GM18507 (cell line): ENCODE measurements at places on chromosomes 13 and 19.
A peak's percentile ranks its signal among the peaks of the same experiment; 100 is the strongest.

GRCh38 chr19:47813304-47813994 lies 8.3 kb upstream of the CRX start:
- peak; percentile 47 for DNase-seq

DNA sequence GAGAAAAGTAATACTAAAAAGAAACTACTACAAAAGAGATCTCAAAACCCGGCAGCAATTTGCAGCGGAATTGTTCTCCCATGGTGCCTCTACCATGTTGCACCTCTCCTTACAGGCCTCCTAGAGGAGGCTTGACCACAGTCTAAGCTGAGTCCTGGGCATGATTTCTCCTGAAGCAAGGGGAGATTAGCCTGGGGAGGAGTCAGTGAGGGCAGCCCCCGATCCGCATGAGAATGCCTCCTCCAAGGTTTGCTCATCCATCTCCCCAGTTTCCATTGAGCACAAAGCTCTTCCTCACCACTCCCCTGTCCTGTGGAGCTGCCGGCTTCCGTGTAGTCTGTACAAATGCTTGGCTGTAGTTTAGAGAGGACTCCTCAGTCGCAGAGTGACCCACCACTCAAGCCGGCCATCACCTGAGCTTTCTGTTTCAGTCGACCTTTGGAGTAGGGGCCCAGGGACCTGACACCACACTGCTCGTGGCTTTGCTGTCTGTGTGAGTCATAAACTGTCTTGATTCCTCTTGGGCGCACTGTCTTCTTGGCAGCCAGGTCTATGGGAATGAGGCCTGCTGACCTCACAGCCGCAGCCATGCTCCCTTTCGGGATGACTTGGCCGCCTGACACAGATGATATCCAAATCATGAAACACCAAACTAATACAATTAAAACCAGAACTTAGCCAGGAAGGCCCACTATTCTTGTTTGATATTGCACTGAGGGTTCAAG lies 72.3 kb downstream of the C1QTNF9 start:
- no peak for DNase-seq

DNA sequence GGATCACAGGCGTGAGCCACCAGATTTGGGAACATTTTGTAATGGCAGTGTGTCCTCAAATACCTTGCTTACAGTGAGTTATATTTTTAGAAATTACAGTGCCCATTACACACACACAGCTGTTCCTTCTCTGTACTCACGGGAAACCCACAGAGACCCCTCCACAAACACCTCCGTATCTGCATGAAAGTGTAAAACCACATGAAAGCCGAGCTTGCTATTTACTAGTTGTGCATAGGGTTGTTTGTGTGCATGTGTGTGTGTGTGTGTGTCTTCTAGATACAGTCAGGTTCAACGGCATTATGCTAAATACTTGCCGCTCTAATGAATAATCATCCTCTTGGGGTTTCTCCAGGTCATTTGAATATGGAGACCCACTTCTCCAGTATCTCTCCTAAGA lies 22.3 kb upstream of the LILRA2 start:
- peak; percentile 40 for DNase-seq

DNA sequence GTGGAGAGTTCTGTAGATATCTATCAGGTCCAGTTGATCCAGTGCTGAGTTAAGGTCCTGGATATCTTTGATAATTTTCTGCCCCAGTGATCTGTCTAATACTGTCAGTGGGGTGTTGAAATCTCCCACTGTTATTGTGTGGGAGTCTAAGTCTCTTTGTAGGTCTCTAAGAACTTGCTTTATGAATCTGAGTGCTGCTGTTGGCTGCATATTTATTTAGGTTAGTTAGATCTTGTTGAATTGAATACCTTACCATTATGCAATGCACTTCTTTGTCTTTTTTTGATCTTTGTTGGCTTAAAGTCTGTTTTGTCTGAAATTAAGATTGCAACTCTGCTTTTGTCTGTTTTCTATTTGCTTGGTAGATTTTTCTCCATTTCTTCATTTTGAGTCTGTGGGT lies 15.4 kb downstream of the AP1M1 start:
- no peak for DNase-seq

DNA sequence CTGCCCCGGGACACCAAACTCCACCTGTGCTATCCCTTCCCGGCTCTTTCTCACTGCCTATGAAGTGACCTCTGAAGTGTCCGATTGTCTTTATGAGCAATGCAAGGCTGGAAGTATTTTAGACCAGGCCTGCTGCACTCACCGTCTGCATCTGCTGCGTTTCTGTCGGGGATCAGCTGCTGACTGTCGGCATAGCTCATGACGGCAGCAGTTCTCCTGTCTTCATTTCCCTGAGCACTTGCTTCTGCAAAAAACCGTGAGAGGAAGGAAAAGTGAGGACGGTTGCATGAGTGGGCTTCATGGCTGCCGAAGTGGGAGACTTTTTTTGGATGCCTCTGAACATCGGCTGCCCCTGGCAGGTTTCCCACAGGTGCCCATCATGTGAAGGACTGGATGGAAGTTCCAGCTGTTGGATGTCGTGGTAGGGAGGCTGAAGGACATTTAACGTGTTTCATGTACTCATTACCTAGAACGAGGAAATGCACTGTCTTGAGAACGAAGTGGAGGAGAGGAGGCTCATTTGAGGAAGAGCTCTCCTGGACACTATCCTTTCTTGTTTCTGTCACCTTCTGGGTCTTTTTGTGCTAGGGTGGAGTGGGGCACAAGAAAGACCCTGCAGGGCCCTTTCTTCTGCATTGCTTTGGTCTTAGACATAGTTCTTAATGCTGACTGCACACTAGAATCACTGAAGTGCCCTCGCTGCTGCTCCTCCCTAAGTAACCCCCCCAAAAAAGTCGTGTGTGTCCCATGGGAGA lies 94.7 kb downstream of the RNASEH2B start:
- DNase-seq, result no peak

DNA sequence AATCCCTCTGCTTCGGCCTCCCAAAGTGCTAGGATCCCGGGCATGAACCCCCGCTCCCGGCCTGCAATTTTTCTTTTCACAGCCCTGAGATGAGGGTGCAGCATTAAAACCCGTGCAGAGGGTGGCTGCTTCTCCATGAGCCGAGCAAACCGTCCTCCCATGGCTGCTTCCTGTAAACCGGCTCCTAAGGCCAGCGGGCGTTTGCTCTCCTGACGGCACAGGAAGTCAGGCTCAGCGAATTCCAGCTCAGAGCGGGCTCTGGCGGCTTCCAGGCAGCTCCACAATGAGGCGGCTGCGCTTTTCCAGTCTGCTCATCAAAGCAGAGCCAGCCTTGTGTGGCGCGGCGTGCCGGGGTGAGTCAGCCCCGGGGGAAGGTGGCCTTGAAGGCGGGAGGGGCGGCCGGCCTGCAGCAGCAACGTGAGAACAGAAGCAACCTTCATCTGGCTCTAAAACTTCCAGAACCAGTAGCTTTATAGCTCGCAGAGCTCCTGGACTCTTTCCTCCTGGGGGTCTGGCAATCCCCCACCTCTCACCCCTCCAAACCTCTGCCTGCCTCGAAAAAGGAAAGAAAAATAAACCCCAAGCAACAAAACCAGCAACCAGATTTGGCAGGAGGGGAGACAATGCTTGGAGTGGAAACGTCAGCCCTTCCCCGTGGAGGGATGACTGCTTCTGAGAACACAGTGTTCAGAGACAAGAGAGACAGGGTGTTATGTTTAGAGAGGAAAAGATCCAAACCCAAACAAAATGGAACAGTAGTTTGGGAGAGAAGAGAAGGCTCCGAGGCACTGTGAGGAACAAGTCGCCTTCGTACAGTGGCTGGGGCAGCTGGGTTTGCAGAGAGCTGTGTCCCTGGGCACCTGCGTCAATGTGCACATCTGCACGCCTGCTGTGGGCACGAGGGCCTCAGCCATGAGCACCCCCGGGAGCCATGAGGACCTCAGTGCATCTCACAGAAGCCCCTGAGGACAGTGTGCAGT lies 67.8 kb downstream of the GADD45B start:
- peak; percentile 50 for DNase-seq

DNA sequence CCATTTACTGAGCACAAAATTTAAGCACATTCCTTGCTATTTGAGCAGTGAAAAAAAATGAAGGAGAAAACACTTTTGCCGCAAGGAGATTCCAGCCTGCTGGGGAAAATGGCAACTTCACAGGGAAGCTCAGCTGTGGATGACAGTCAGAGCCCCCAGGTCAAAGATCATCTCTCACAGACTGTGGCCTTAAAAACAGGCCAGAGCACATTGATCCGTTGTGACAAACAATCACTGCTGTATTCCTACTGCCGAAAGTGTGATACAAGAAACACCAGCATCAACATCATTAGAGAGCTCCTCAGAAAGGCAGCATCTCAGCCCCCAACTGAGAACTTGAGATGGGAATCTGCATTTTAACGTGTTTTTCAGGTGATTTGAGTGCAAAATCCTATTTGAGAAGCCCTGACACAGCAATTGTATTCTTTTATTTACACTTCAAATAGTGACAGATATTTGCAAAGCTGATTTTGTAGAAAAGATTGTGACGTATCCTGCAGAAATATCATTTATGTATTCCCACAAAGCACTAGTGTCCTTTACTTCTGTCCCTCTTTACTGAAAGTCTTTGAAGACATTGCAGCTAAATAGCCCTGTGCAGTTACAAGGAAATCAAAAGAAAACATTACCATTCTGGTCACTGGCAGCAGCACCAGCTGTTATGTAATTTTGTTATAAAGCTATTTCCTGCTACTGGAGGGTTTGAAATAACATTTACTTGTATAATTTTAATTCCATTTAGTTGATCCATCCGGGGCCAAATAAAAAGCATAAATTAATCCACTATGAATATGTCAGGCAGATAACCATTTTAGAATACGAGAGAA lies 652.0 kb downstream of the LIG4 start:
- no peak for DNase-seq

GRCh38 chr19:39158646-39159260 lies 33.2 kb downstream of the PAK4 start:
- DNase-seq, result no peak

- no peak for DNase-seq
These were observed 38.2 kb upstream of the KATNAL1 start for GRCh38 chr13:30345426-30346100.

DNA sequence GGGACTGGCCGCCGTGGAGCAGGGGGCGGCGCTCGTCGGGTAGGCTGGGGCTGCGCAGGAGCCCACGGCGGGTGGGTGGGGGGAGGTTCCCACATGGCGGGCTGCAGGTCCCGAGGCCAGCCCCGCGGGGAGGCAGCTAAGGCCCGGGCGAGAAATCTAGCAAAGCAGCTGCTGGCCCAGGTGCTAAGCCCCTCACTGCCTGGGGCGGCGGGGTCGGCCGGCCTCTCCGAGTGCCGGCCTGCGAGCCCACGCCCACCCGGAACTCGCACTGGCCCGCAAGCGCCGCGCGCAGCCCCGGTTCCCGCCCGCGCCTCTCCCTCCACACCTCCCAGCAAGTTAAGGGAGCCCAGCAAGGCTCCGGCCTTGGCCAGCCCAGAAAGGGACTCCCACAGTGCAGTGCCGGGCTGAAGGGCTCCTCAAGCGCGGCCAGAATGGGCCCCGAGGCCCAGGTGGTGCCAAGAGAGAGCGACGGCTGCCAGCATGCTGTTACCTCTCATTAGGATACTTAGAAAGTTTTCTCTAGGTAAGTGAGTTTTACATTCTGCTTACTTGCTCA lies 1463.5 kb upstream of the MIR17HG start:
- DNase-seq, result no peak

DNA sequence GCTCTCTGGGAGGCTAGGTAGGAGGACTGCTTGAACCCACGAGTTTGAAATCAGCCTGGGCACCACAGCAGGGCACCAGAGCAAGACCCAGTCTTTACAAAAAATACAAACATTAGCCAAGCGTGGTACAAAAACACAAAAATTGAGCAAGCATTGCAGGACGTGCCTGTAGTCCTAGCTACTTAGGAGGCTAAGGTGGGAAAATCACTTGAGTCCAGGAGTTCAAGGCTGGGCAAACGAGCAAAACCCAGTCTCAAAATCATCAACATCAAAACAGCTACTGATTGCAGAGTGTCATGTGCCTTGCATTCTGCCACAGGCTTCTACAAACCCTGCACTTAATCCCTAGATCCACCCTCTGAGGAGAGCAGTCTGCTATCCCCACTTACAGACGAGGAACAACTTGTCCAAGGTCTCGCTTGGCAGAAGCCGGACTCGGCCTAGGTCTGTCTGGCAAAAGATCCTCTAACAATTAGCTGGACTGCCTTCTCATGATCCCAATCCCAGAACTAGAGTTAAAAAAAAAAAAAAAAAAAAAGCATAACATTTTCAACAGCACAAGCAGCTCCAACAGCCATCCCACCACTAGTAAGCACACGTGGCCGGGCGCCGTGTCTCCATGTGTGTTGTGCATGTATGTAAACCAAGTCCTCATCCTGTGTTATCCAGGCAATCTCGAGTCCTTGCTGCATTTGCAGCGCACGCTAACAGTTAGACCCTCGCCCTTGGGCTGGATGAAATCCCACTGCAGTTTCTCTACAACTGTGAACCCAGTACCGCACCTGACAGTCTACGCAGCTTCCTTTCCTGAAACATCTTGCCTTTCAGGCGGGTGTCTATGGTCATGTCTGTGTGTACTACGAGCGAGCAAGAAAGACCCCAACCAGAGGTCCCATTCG lies 2.0 kb downstream of the PPP6R1 start:
- DNase-seq, result no peak

GRCh38 chr13:91693466-91693865 lies 295.0 kb downstream of the GPC5 start:
- no peak for DNase-seq

- DNase-seq, result no peak
These were observed 84.7 kb downstream of the KL start for GRCh38 chr13:33100886-33101285.

GRCh38 chr19:18940769-18941627 lies at the start of gene HOMER3:
HOMER3 (minus strand) TSS chr19:18941217; CDS start chr19:18938982, 2,235 bp downstream.
- DNase-seq, result peak; percentile 71

- DNase-seq, result no peak
These were observed 16.5 kb downstream of the IQCN start for GRCh38 chr19:18257503-18258470.

- no peak for DNase-seq
These were observed 35.6 kb downstream of the CCDC169 start for GRCh38 chr13:36261976-36262375.

DNA sequence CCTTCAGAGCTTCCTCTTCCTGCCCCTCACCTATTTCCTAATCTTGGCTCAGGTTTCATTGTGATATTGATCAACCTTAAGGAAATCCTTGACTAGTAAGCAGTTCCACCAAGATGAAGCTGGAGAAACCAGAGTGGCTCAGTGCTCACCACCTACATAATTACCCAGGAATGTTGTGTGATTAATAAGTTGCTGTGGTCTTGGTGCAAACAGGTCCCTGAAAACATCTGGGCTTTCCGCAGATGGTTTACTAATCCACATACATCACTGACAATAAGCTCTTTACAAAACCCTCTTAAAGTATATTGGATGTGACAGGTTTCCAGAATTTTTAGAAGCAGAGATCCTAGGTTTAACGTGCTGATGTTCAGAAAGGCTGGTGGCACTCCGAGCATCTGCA lies 8.6 kb upstream of the SERP2 start:
- no peak for DNase-seq

DNA sequence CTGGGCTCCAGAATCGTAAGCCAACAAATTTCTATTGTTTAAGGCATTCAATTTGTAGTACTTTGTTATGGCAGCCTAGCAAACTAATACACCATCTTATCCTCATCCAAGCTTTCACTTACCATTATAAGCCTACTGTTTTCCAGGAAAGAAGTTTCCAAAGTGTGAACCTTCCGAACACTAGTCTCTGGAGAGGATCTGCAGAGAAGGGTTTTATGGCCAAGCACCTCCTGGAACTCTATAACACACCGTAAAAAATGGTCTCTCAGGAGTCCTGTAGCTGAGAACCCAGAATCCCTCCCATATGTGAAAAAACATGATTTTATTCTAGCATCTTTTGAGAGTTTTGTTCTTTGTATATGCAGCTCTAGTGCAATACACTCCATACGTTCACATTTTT lies 142.1 kb downstream of the POSTN start:
- no peak for DNase-seq
